Midbrain (tissue), 1 donor: ENCODE measurements at places on chromosomes 5 and 9.

- DNase-seq: no peak
These were observed 774.7 kb upstream of the EDIL3 start for GRCh38 chr5:85159395-85159794.

- DNase-seq: no peak
These were observed 2.9 kb downstream of the FPGS start for GRCh38 chr9:127805620-127806019.

DNA sequence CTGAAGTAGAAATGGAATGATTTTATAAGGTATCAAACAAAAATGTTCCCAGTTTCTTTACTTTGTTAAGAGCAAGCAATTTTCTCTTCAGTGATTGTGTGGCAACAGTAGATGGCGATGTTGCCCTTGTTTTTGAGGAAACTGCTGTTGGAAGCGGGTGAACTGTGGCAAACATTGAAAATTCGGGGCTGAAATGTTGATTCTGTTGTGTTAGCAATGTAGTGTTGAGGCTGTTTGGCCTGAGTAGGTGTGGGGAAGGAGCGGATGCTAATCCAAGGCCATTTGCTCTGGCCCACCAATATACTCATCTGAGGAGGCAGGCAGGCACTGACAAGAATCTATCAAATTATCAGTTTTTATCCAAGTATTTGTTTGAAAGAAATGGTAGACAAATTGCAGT, 129.8 kb downstream of the SLC12A2 start:
- DNase-seq: peak; percentile 76

- DNase-seq: no peak
These were observed 21.9 kb upstream of the PDCD1LG2 start for GRCh38 chr9:5488221-5489008.

DNA sequence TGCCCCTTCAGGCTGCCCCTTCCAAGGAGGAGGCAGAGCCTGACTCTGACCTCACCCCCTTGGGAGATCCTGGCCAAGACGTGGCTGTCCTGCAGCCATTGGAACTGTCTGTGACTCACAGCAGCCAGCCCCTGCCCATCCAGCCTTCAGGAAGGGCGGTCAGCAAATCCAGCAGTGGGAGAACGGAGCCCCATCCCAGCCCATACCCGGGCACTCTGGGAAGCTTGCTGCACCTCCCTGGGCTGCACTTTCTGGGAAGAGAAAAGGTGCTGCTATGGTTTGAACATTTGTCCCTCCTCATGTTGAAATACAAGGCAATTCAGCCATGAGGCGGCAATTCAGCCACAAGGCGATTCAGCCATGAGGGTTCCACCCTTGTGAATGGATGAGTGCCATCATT, 24.4 kb downstream of the CCDC187 start:
- no peak for DNase-seq

DNA sequence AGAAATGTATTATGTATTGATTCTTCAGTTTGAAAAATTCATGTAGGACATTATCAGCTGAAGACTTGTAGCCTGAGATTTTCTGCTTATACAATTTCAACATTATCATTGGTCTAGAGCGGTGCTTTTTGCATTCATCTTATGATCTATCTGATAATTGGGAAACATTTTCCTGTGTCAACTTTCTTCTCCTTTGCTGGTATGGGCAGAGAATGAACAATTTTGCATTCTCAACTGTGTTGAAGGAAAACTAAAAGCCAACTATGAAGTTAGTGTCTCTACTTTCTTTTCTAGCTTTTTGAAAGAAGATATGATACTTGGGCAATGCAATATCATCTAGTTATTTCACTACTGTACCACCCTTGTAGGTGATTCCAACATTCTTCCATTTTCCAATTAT, 10.3 kb downstream of the ZFR start:
- no peak for DNase-seq

DNA sequence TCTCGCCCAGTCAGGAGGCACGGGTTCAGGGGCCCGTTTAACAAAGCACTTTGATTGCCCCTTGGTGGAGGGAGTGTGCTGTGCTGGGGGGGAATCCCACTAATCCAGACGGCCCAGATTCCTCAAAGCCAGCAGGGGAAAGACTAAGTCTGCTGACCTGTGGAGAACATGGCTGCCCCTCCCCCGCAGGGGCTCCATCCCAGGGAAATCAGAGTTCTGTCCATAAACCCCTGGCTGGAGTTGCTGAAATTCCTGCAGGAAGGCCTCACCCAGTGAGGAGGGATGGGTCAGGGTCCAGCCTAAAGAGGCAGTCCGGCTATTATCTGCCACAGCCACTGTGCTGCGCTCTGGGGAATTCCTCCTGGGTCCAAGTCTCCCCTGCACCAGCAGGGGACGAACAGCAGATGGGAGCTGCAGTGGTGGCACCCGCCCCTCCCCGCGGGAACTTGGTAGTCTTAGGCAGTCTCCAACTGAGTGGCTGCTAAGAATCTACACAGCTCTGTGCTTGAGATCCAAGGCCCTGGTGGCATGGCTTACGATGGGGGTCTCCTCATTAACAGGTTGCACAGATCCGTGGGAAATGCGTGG, 174.0 kb upstream of the DAB2 start:
- DNase-seq: no peak

DNA sequence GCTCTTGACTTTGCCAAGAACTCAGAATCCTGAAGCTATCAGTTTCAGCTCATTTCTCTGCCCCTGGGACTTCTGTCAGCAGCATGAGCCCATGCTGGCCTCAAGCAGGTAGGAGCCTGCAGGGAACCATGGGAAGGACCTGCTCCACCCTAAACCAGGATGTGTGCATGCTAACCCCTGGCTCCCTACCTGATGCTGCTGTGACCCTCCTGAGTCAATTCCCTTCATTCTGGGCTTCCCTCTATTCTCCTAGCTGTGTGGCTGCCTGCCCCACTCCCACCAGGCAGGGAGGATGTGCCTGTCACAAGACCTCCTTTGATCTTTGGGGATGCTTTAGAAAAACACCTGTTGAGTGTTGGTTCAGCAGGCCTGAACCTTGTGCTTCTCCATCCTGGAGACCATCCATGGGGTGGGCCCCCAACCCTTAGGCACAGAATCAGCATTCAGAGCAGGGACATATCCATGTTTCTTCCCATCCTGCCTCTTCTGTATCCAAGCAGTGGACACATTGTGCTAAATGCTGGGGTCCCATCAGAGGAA, 117.1 kb upstream of the CCL21 start:
- no peak for DNase-seq

DNA sequence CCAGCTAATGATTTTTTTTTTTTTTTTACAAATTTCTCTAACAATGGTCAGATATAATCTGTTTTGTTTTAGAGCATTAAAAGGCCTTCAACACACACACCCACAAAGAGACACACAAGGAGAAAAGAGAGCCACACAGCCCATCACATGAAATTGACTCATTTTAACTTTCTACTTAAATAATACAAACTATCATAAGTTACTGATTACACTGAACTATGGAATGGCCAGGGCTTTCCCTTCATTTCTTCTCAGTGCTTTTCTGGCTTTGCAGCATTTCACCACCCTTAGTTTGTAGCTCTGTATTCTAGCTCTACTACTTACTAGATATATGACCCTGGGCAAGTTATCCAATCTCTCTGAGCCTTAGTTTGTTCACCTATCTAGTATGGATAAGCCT, 13.2 kb downstream of the REEP5 start:
- DNase-seq: no peak

GRCh38 chr5:40258222-40258621, 421.5 kb upstream of the PTGER4 start:
- no peak for DNase-seq

DNA sequence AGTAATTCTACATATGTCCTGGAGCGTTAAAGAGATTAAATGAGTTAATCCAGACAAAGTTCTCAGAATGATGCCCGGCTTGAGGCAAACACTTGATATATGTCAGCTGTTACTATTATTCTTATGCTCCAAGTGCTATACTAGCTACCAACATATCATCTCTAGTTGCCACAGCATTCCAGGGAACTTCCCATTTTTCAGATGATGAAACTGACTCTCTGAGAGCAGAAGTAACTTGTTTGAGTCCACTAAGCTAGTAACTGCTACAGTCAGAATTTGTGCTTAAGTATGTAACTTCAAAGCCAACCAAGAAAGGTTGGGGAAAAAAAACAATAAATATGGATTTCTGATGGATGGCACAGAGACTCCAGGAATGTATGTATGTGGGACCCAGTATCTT, 98.1 kb downstream of the CDK5RAP2 start:
- no peak for DNase-seq

GRCh38 chr5:6827526-6828219, 114.4 kb downstream of the TENT4A start:
- no peak for DNase-seq

- DNase-seq: no peak
These were observed 48.7 kb upstream of the CDH12 start for GRCh38 chr5:22901885-22902284.

GRCh38 chr5:135157421-135158313, 123.6 kb upstream of the PITX1 start:
- no peak for DNase-seq

- DNase-seq: no peak
These were observed 5.8 kb downstream of the C5orf58 start for GRCh38 chr5:170238456-170239196.

DNA sequence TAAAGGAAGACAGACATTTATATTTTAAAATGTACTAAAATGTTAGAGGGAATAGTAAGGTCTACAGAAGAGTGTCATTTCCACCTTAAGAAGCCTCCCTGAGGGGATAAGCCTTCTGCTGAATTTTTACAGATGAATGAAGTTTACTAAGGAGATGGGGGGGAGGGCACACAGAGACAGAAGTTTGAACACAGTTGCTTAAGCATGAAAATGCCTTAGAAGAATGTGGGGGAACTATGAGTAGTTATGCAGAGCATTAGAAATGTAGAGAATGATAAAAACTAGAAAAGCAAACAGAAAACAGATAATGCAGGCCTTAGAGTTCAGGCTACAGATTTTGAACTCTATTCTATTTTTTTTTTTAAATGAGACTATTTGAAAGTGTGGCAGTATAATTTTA, 232.2 kb upstream of the VLDLR start:
- no peak for DNase-seq

DNA sequence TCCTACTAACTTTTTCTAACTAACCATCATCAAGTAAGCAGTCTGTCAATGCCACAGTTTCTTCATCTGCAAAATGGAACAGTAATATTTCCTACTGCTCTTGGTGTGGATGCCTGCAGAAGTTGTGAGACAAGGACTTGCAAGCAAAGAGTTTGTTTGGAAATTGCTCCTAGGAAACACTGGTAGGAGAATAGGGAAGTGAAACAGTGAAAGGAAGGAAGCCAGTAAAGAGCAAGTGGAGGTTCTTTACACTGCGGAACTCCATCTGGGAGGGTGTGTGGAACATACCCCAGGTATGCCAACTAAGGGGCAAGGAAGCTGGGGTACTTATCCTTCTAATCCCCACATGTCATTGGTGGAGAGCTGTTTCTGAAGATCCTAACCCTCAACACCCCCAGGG, 119.9 kb downstream of the FOXD1 start:
- no peak for DNase-seq

- no peak for DNase-seq
These were observed 6.8 kb downstream of the TLX3 start for GRCh38 chr5:171315925-171316257.

GRCh38 chr5:107809201-107810034, 138.7 kb upstream of the EFNA5 start:
- no peak for DNase-seq

- no peak for DNase-seq
These were observed 835.5 kb downstream of the TLE4 start for GRCh38 chr9:80407220-80407619.

DNA sequence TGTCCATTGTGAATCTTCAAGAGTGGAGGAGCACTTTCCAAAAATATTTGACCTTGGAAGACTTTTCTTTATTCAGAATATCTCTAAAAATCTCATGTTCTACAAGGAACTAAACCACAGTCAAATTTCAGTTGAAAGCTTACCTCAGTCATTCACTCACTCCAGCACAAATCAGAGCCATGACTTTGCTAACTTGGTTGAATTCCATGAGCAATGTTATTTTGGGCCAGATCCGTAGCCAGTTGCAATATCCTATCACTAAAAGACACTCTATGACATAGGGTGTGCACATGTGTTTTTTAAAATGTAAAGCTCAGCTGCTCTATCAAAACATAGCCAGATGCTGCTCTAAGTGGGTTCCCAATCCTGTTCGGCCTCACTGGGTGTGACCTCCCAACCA, 156.1 kb upstream of the ANKRD55 start:
- DNase-seq: no peak

DNA sequence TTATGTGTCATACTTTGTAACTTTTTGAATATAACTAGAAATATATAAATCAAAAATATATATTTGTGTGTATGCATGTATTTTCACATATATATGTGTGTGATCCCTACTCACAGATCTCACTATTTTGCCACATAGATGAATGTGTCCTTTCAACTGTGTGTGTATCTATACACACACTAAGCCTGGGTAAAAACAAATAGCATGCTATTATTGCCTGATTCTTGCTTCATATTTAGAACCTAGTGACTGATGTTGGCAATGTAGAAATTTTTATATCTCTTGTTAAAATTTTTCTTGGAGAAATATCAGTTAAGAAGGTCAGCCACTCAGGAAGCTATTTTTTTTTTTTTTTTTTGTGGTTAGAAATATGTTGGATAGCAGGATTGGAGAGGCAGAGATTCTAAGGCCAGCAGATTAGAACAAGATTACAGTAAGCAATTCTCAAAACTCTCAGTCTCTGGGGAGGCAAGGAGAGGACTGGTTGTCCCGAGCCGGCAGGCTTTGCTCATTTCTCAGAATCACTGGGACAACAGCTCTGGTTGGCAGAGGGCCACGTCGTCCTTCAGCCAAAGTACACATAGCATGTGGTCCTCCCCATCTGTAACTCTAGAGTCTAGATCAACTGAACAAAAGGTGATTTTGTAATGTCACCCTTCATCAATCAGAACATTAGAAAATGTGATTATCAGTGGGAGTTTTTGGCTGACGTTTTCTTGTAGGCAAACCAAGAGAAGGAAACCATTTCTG, 19.7 kb downstream of the C6 start:
- peak; percentile 64 for DNase-seq

DNA sequence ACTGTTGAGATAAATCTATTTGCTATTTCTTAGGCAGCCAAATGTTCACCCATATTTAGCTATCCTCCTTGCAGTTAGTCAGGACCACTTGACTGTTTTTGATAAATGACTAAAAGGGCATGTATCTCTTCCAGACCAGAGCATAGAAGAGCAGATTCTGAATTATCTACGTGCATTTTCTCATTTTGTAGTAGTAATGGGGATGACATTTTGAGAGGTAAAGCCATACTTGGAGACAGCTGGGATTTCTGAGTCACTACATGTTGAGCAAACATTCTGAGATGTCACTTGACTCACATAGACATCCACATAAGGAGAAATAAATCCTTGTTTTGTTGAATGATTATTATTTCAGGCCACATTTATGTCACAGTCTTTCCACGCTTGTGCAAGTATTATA, 297.6 kb downstream of the CDH10 start:
- DNase-seq: no peak

GRCh38 chr5:154055201-154055600, 16.4 kb downstream of the MFAP3 start:
- DNase-seq: no peak

DNA sequence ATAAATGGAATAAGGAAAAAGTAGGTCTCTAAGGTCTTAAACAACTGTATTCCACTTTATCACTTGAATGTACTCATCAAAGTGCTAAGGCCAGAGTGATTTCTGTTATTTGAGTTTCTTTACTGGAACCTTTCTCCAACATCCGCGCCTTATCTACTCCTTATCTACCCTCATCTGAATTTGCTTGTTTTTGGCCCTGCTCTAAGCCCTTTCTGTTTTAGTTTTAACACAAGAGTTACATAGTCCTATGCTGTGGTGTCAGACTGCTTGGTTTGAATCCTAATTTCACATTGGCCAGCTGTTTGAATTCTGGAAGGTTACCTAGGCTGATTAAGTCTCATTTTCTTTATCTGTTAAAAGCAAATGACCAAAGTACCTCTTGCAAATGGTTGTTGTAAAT, 128.3 kb downstream of the PCSK5 start:
- no peak for DNase-seq
